ENCODE measurements at places on chromosomes 6 and 20.

DNA sequence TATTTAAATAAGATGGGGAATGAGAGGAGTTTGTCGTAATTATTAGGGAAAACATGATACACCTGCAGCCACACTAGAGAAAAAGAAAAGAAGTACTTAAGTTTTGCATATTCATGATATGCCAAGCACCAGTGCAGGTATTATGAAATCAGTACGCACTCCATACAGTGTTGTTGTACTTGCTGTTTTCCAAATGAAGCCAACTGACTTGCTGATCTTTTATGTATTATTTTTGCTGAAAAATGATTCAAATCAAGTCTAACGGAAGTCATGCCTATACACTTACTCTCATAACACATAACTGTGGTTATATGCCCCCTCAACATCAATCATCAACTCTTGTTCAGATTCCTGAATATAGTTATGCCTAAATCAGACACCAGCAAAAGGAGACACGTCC, 584.9 kb upstream of the EYS start:
- no peak for DNase-seq

GRCh38 chr6:35173427-35174087, 32.4 kb upstream of the TCP11 start:
- DNase-seq = no peak

GRCh38 chr6:112697265-112697664, 350.1 kb downstream of the RFPL4B start:
- DNase-seq = no peak

- no peak for DNase-seq
Measured at GRCh38 chr20:62671765-62672164, 29.5 kb downstream of the SLCO4A1 start.

DNA sequence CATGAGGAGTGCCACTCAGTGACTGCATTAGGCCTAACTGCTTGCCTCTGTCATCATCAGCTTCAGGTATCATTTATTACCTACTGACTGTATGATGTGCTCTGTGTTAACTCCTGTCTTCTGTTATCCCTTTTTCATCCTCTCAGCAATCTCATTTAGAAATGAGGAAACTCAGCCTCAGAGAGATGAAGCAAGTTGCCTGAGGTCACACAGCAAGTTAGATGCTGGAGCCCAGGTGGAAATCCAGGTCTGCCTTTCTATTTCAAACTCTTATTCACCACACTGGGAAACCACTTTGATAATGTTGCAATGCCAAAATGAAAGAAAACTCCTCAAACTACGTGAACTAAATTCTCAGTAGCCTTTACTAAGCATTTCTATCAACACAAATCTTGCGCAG, 1.3 kb downstream of the FERMT1 start:
- no peak for DNase-seq

DNA sequence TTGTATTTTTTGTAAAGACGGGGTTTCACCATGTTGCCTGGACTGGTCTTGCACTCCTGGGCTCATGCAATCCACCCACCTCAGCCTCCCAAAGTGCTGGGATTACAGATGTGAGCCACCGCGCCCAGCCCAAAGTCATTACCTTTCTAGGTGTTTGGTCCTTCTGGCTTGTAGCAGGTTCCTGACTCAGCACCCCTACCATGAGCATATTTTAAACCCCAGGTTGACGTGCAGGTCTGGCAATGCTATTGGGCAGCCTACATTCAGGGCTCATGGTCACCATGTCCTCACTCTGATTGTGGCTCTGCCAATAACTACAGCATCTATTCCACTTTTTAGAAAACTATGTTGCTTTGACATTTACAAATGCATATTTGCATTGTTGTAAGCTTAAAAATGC, 59.4 kb downstream of the IPCEF1 start:
- no peak for DNase-seq

Data from tibial nerve (tissue), 4 donors.